ENCODE measurements at places on chromosomes 2 and 18.

DNA sequence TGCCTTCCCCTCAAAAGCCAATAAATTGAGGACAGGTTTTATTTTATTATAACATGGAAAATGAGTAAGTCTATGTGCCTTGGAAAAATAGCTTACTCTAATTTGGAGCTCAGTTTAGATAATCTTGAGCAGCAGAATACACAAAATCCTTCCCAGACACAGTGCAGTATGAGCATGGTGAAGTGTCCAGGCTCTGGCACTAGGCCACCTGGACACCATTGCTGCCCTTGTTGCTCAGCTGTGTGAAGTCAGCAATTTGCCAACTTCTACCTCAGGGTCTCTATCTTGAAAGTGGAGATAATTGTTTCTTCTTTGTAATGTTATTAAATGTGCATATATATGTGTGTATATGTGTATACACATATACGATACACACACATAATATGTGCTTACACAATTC is 104.9 kb upstream of the CAVIN2 start:
- DNase-seq, result no peak

- no peak for DNase-seq
Observed at GRCh38 chr2:86157009-86157556, 38.2 kb downstream of the IMMT start.

GRCh38 chr2:33034784-33035183 is 88.0 kb downstream of the LTBP1 start:
- DNase-seq, result no peak

DNA sequence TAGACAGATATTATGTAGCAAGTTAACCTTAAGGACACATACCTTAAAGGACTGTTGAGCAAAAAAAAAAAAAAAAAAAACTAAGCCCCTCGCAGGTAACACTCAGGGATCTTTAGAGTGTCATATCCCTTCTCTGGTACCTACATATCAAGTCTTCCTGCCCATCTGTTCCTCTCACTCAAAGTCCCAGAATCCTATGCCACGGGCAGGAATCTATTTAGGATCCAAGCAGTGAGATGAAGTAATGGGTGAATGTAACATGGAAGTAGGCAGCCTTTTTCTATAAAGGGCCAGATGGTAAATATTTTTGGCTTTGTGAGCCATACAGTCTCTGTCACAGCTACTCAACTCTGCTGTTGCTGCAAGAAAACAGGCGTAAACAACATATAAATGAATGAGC is 496.7 kb downstream of the STK39 start:
- DNase-seq, result no peak

DNA sequence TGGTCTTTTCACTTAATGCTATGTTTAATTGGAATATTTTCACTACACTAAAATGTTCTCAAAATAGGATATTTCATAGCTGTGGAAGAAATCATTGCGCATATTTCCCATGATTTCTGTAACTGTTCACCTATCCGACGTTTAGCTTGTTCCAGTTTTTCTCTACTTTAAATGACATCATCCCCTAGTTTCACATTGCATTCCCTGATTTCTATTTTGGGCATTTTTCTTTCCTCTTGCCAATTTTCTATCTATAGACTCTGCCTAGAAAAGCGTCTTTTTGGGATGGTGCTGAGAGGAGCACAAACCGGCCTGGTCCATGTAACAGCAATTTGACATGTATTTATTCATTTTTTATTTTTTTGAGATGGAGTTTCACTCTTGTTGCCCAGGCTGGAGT is 163.4 kb downstream of the SH3RF3 start:
- no peak for DNase-seq

- no peak for DNase-seq
Observed at GRCh38 chr2:7053650-7054265, 136.5 kb downstream of the RNF144A start.

- DNase-seq, result no peak
Observed at GRCh38 chr2:61557381-61557780, 19.2 kb upstream of the XPO1 start.

DNA sequence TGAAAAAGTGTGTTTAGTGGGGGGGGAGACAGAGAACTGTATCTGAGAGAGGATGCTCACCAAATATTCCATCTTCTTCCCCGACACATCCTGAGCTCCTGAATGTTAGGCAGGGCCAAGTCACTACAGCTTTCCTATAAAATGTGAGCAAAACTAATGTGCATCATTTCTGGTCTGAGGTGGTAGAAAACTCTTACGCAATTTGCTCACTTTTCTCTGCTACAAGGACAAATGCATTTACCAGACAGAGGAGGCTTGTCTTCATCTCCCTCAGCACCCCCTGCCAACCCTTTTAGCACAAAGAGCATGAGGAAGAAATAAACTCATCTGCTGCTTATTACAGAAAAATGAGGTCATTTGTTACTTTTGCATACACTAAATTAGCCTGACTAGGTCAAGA is 554.0 kb downstream of the RNF144A start:
- no peak for DNase-seq

GRCh38 chr2:860259-860855 is 90.3 kb upstream of the SNTG2 start:
- no peak for DNase-seq

DNA sequence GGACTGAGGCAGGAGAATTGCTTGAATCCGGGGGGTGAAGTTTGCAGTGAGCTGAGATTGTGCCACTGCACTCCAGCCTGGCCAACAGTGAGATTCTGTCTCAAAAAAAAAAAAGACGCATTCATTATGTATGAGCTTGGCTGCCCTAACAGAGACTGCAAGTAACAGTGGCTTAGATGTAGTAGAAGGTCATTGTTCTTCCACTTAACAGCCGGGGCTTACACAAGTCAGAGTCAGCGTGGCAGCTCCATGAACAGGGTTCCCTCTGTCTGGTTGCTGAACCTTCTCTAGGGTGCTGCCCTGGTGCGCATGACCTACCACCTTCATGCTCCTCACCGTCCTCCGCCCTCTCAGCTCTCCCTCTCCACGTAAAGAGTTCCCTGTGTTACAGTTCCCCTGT is 49.1 kb upstream of the IGFBP2 start:
- no peak for DNase-seq

DNA sequence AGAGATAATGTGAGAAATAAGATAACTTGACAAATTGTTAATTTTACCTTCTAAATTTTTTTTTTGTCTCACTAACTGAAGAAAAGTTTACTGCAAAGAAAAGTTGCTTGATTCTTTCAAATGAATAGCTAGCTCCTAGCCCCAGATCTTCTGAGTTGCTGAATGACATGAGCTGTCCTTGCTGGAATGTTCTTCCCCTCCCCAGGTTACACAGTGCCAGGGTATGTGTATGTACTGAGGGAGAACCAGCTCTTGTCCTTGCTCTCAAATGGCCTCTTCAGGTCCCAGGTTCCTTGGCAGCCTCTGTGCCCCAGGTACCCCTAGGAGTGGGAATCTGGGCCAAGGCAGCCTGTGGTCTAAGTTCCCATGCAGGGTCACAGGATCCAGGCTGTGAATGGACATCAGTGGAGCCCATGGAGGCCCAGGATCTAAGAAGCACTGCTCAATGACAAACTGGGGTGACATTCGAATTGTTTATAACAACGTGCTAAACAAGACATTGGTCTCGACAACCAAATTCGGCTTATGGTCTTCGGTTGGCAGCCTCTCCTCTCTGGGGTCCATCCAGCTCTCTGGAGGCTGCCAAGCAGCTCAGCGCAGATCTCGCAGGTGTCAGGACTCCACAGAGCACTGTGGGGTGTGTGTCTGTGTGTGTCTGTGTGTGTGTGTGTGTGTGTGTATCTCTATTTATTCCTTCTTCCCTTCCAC is 17.1 kb upstream of the INO80C start:
- DNase-seq, result no peak

GRCh38 chr2:102053096-102053495 is 61.3 kb downstream of the IL1R2 start:
- DNase-seq, result no peak

- no peak for DNase-seq
Observed at GRCh38 chr2:12881952-12882351, 165.2 kb downstream of the TRIB2 start.

DNA sequence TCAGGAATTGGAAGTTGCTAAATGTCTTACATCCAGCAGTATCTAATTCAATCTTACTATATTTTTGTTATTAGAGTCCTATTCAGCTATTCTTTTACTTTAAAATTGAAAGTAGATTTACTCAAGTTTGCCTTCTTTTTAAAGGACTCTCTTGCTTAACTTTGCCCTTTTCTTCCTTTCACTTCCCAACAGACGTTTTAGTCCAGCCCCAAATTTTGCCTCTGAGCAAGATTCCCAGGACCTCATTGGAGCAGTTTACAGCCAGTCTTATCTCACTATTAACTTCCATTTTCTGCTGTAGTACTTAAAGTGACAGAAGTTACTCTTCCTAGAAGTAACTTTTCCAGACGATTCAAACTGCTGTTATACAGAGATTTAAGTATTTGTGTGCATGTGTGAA is 1.7 kb upstream of the PRKD3 start:
- peak; percentile 38 for DNase-seq

- DNase-seq, result no peak
Observed at GRCh38 chr2:79275863-79276262, 116.3 kb upstream of the REG3A start.

- no peak for DNase-seq
Observed at GRCh38 chr2:3483227-3483985, 35.9 kb downstream of the ADI1 start.

DNA sequence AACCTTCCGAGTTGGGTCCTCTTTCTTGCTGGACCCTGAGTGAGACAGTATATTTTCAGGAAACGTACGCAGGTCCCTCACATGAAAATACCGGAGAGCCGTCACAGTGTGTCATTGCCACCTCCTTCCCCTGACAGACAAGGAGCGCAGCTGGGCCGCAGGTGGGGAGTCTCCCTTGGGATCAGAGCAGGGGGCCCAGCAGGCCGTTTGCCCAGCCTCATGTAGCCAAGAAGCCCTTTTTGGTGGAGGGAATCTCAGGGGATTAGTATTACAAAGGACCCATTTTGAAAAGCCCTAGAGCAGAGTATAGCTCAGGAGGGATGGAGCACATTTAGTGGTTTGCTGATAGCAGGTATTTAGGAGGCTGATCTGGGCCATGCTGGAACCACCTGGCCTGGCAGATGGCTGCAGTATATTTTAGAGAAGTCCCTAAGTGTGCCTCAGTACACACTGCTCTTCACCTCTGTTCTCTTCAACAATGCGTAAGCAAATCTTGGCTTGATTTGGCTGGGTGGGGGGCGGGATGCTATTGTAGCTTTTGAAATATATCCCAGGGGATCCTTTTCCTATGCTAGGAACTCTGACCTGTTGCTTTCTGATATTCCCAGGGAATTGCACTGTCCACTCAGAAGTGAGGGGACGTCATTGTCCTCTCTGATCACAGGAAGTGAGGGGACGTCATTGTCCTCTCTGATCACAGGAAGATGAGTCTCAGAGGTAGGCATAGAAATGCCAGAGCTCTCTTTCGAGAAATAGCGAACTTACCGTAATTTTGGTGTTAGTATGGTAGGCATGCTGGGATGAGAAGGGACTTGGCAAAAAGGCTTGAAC is 171.9 kb downstream of the HRH4 start:
- no peak for DNase-seq

GRCh38 chr2:59342166-59342565 is 1101.0 kb upstream of the FANCL start:
- no peak for DNase-seq

- DNase-seq, result no peak
Observed at GRCh38 chr2:138125306-138126288, 161.3 kb downstream of the HNMT start.

DNA sequence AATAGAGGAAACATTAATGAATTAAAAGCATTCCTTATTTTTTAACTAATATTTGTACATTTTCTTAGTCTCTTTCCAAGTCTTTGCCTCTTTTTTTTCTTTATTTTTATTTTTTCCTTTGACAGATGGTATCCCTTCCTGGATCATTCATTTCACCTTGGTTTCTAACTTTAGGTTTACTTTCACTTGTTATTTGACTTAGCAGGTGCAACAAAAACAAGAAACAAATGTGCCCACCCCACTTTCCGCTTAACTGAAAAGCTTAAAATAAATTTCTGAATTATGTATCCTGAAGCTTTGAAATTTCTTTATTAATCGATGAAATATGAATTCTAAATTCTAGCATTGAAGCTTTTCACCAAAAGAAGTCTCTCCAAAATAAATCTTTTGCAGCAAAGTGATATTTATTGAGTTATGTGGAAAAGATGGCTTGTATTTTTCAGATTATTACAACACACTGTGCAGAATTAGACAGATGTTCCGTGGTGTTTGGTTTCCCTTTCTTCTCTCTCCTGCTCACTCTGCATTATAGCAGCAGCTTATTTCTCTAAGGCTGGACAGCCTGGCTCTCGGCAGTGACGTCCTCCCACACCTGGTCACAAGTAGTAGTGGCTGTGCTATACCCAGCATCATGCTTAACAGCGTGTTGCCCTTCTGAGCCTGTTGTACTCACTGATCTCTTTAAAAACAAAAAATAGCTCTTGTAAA is 99.1 kb upstream of the ZNF397 start:
- no peak for DNase-seq

DNA sequence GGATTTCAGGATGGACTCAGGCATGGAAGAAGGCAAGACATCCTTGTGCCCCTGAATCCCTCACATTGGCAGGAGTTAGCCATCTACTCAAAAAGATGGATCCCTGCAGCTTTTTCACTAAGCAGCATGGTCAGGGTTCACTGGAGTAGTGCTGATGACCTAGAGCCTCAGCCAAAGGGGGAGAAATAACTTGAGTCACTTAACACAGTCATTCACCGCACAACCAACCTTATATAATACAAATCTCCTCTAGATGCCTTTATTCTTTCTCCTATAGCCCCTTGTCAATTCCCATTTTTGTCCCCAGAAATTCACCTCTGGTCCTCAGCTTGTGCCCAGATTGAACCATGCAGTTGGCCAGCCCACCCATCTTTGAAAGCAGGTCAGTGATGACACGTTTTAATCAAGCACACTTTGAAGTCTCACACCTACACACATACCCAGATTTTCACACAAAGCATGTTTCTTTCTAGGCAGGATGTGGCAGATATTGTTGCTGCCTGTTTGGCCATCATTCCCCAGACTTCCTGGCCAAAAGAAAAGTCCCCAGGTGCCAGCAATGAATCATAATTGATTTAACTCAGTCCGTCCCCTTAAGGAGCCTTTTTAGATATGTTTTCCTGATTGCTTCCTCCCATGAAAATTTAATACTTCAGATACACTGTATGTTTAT is 84.2 kb downstream of the LBH start:
- no peak for DNase-seq

GRCh38 chr2:70988151-70988550 is 6.5 kb downstream of the TEX261 start:
- no peak for DNase-seq

DNA sequence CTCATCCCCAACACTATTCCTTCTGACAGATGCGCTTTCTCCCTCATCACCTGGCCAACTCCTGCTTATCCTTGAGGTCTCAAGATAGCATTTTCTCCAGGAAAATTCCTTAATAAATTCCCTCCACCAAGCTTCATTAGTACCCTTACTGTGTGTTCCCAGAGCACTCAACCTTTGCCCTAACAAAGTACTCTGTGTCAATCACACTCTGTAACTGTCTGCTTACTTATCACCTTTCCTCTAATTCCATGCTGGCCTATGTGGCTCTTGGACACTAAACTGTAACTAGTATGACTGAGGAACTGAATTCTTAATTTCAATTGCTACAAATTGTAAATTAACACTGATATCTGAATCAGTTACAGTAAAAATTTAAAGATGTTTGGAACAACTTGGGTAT is 17.9 kb upstream of the NEUROD1 start:
- no peak for DNase-seq
